ENCODE measurements at places on chromosomes 4 and X.

- DNase-seq: peak; percentile 36
Measured at GRCh38 chr4:141501931-141502330, 134.5 kb upstream of the IL15 start.

DNA sequence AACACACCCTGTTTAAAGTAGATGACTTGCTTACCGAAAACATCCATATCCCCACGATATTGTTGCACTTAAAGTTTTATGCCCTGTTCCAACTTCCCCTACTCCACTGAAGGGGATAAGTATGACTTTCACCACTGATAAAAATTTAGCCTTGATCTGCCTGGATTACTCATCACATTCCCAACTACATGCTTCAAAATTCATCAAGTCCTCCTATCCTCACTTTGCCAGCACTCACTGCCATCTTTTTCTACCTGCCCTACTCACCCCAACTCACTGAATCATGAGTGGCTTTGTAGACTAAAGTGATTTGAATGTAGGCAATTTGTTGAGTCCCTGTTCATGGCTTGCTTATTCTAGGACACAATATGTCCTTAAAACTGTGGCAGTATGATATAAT, 12.2 kb upstream of the GPRIN3 start:
- peak; percentile 15 for DNase-seq

DNA sequence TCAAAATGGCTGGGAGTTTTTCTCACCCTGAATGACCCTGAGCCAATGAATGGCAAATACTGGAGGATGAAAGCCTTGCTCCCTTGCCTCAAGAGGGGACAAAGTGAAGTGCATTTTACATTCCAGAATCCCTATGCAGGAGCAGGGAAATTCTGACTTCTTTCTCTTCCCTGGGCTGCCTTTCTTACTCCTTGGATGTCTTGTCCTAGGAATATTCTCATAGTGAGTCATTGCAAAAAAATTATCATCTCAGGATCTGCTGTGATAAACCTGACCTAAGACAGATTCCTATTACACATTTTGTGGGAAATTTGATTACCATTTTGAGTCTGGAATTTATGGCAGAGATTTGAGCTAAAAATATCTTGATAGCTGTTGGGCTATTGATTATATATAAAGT, 199.9 kb downstream of the TMA16 start:
- peak; percentile 90 for DNase-seq

GRCh38 chrX:33465137-33465536, 253.8 kb upstream of the DMD start:
- DNase-seq: no peak

DNA sequence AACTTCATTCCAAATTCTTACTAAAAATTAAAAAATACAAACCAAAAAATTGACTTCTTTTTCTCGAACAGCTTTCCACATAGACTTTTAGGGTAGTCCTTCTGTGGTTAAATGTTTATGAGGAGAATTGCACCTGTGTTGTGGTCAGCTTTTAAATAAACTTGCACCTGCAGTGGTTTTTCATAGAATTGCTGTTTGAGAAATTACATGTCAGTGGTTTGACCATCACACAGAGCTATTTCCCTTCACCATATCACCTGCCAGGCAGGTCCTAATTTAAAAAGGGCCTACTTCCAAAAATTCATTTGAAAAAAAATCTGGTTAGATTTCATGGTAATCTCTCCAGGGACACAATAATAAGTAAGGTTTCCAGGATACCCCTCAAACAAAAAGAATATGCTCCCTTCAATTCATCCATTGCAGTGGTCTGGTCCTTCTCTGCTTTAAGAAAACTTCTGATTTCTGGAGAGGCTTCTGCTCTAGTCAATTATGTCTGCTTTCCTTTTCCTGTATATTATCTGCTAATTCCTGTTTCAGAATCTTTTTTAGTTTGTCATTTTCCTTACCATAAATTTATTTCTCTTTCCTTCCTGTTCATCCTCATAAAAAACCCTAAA, 9.8 kb upstream of the UTP3 start:
- DNase-seq: no peak
